ENCODE measurements at places on chromosomes 5 and 9. TPM values are rescaled to one million over a fixed set of nuclear protein-coding genes. Genes with fewer than 3 reads are reported as not detected.

- DNase-seq: no peak
These were observed 8.4 kb upstream of the CERCAM start for GRCh38 chr9:128412120-128412790.

DNA sequence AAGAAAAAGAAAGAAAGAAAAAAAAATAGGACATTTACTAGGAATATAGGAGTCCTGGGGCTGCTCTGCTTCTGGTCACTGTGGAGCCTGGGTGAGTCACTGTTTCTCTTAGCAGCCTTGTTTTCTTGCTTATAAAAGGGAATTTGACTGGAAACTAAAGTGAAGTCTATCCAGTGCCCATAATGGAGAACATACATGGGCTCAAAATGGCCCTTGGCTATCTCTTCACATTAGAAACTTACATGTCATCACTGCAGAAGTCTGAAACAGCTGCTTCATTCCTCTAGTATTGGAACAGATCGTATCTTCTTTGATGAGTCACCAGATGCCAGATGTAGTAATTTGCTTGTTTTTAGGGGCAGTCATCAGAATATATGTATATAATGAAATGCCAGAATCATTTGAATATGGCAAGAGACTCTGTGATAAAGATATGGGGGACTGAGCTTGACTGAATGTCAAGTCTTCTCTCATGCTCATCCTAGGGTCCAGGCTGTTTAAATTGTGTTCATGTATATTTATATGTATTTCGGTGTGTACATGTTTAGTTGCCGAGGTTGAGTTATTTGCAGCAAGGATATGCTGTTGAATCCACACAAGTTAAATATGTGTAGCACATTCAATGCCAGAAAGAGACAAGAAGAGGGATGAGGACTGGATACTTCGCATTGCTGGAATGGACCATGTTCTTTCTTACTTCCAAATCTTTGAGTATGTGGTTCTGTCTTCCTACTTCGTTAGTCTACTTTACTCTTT lies 56.7 kb downstream of the SGCD start:
- DNase-seq: no peak

- no peak for DNase-seq
These were observed 883.1 kb downstream of the CDH18 start for GRCh38 chr5:19104948-19105347.

- DNase-seq: no peak
These were observed 72.8 kb downstream of the PRRT1B start for GRCh38 chr9:131618071-131618479.

The SEMA6A gene
- 5.0 TPM for total RNA-seq

- no peak for DNase-seq
These were observed 33.8 kb downstream of the SLC46A2 start for GRCh38 chr9:112856843-112857242.

- no peak for DNase-seq
These were observed 32.0 kb downstream of the NKD2 start for GRCh38 chr5:1040571-1040970.

Data from H4 (cell line).